ENCODE measurements at places on chromosomes 4 and X. TPM values are rescaled to one million over a fixed set of nuclear protein-coding genes. Genes with fewer than 3 reads are reported as not detected.

The FANCB gene
- total RNA-seq = 10.2 TPM

The NPFFR2 gene
- not detected for total RNA-seq

DNA sequence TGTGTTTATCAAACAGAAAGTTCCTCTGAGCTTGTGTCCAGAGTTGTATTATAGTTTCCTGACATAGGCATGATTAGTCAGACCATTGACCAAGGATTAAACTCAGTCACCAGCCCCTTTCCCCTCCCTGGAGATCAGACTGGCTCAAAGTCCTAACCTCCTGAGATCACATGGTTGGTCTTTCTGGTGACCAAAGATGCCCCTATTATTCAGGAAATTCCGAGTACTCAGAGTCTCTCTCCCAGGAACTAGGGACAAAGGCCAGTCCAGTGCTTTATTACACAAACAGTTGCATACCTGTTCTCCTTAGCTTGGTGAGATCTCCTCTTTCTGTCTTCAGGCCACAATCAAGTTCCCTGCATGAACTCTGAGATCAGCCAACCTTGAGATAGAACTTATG, 14.5 kb upstream of the ENPP6 start:
- DNase-seq = no peak

DNA sequence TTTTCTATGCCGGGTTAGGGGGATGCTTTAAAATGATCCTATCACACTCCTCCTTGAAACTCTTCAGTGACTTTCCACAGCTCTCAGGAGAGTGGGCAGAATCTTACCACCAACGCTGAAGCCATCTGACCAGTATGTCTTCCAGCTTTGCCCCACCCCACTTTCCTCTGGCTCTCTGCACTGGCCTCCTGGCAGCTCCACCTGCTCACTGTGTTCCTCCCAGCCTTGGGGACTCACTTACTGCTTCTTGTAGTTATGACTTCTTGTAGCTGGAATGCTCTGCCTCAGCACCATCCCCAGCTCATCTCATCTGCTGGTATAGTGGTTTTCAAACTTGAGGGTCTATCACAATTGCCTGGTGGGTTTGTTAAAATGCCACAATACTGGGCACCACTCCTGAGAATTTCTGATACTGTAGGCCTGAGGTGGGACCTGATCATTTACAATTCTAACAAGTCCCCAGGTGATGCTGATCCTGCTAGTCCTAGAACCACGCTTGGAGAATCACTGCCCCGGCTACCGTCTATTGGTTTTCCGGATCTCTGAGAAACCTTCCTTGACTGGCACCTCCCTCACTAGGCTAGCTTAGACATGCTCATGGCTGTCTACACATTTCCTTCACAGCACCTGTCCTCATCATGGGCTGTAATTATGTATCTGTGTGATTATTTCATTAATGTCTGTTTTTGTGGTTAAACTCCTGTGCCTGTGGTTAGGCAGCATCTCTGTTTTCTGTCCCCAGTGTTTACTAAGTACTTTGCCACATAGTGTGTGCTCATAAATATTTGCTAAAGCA, 152.2 kb downstream of the MGST2 start:
- DNase-seq = no peak

- no peak for DNase-seq
Measured at GRCh38 chr4:157973297-157973696, 199.5 kb downstream of the GASK1B start.

- no peak for DNase-seq
Measured at GRCh38 chrX:29666366-29666765, 549.0 kb upstream of the MAGEB2 start.

The CENPVL2 gene
- not detected for total RNA-seq

- no peak for DNase-seq
Measured at GRCh38 chr4:71198958-71199357, 139.9 kb upstream of the SLC4A4 start.

- no peak for DNase-seq
Measured at GRCh38 chrX:153406903-153407302, 4.4 kb upstream of the ZFP92 start.

The FMR1NB gene
- not detected for total RNA-seq

The H2BW2 gene
- total RNA-seq = not detected

GRCh38 chr4:575281-576141, 584 bp downstream of the TMEM271 start:
- DNase-seq = no peak

DNA sequence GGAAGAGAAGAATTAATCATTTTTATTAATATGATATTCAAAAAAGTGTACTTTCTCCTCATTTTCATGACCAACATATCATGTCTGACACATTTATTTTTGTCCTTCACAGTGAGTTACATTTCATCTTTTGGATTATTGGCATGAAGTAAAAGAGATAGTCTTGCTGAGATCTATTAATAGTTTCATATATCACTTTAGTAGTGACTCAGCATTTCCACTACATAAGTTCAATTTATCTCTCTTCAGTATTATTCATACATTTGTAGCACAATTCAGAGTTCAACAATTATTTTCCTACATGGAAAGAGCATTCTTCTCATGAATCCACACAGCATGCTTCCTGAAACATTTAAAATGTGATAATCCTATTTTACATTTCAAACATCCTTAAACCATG, 1461.1 kb downstream of the TECRL start:
- no peak for DNase-seq

- DNase-seq = no peak
Measured at GRCh38 chrX:34658326-34658725, 1.2 kb upstream of the TMEM47 start.

The GAK gene
- 118 TPM for total RNA-seq

- no peak for DNase-seq
Measured at GRCh38 chr4:106695501-106696262, 327.1 kb upstream of the GIMD1 start.

DNA sequence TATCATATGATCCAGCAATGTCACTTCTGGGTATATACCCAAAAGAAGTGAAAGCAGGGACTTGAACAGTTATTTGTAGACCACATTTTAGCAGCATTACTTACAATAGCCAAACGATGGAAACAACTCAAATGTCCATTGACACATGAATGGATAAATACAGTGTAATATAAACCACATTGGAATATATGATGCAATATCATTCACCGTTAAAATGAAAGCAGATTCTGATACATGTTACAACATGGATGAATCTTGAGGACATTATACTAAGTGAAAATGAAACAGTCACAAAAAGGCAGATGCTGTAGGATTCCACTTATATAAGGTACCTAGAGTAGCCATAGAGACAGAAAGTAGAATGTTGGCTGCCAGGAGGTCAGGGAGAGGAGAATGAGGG, 130.5 kb upstream of the SMAD1 start:
- no peak for DNase-seq

GRCh38 chrX:68755616-68756125, 73.2 kb upstream of the EFNB1 start:
- DNase-seq = no peak

DNA sequence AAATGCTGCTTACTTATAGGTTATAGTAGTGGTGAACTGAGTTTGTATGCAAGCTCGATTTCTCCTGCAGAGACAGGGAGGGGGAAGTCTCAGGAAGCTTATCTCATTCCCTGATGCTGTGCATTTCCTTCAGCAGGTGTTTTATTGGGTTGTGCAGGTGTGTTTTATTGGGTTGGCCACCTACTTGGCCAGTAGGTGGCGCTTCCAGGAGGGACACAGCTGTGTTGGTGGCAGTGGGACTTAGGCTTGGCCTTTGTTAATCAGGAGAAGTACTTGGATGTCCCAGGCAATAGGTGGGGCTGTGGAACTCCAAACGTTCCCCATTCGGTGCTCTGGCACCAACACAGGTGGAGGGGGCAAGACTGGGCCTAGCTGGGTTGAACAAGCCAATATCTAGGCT, 196.0 kb upstream of the DCAF8L1 start:
- DNase-seq = no peak

The CCNB3 gene
- total RNA-seq = 0.11 TPM

The JAKMIP1 gene
- total RNA-seq = 12.7 TPM

DNA sequence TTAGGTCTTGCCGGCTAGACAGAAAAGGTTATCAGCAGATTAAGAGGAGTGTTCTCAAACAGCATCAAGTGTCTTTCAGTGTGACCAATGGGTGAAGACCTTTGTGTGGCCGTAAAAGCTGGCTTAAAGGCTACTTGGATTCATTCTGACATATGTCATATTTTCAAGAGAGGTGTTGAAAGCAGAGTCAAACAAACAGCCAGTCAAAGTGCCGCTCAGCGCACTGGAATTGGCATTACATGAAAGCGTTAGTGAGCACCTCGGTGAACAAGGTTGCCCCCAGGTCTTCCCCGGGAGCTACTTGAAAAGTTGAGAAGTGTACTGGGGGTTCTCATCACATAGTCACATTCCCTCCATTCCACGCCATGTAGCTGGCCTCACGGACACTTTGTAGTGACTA, 148.9 kb downstream of the SOX3 start:
- DNase-seq = no peak

The RAB9B gene
- 0.35 TPM for total RNA-seq

DNA sequence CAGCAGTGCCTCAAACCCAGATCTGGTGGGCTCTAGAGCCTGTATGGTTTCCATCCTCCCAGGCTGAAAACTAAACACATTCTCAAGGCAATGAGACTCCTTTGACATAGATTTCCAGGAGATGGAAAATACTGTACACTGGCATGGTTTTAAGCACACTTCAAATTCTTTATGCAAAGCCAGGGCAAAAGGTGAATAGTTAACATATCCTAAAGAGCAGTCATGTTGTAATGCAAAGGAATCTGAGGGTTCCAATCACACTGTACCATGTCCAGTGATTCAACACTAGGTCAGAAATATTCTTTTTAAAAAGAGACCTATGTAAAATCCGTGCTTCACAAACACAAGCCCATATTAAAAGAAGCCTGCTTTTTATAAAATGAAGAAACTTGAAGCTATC, 195.3 kb downstream of the QDPR start:
- DNase-seq = no peak

GRCh38 chr4:142909908-142910307, 63.8 kb upstream of the INPP4B start:
- no peak for DNase-seq

The MTMR1 gene
- 39.7 TPM for total RNA-seq

GRCh38 chr4:144300616-144301015, 160.1 kb upstream of the GYPA start:
- no peak for DNase-seq

The CD40LG gene
- 9.2 TPM for total RNA-seq

The SLC39A8 gene
- 82.0 TPM for total RNA-seq

The MAGEA2 gene
- total RNA-seq = not detected

DNA sequence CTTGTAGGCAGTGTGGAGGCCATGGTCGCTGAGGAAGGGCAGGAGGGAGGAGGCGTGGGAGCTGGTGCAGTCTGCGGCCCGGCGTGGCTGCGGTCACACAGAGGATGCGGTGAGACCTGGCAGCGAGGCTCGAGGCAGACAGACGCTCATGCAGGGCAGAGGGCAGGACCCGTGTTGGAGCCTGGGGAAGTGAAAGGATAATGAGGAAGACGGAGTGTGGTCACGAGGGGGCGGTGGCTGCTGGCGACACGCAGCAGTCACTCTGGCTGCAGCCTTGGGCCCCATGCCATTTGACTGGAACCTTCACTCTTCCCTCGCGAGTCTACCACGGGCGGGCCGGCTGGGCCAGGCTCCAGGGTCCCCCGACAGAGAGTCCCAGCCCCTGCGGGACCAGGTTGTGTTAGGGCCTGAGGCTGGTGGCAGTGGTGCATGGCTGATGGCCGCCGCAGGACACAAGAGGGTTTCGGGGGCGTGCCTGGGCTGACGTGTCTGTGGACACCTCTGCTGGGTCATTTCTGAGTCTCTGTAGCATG, 68.8 kb upstream of the HGFAC start:
- no peak for DNase-seq

The SPP1 gene
- 4.9 TPM for total RNA-seq

DNA sequence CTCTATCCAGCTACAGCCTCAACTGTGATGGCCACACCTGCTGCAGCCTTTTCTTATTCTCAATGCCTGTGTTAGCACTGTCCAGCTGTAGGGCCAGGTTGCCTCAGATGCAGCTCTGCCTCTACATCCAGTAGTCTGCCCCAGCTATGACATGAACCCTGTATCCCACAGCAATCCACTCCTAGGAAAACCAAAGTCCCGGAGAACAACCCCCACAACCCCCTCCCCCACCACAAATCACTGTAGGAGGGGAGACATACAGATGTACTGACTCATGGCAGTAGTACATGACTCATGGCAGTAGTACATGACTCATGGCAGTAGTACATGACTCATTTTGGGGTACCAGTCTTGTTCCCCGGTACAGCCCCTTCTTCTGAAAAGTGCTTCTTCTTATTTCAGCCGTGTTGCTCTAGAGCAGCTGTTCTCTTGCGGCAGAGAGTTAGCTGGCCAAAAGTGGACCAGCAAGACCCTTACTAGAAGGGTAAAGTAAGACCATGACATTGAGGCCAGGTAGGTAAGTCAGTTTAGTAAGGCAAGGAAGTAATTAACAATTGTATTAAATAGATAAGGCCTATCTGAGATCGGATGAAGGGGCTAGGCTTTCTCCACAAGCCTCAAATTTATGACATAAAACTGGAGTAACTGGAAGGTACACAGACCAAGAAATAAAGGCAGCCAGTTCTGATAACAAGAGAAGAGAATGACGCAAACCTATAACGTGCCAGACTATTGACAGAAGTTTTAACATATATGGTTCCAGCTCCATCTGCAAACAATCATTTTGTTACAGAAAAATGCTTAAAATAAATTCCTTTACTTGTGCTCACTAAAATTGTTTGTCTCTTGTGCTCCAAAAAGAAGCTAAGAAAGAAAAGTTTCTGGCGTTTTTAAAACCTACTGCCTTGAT, 221.4 kb downstream of the TACR3 start:
- DNase-seq = no peak
